Natural killer cell treated with Interleukin-12 subunit alpha and Interleukin-12 subunit beta and Interleukin-15 and Interleukin-18, amount 100 ng/mL, for 72 hours (primary cell): ENCODE measurements at places on chromosomes 11 and 22. TPM values are rescaled to one million over a fixed set of nuclear protein-coding genes. Genes with fewer than 3 reads are reported as not detected.

- DNase-seq: no peak
Observed at GRCh38 chr11:32229576-32230240, 138.8 kb downstream of the RCN1 start.

DNA sequence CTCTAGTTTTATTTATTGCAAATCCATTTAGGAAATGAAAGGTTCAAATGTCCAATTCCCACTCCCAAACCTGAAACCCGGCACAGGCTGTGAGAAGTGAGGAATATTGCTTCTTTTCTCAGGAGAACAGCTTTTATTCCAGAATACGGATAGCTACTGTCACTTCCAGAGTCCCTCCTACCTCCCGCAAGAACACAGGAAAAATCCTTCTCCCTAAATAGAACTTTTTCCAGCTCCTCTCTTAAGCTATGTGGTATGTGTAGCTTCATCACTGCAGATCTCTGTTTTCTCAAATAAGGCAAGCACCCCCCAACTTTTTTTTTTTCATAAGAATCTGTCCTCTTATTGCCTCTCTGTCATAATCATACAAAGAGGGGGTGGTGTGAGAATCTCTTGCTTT is 126.8 kb downstream of the LARGE1 start:
- DNase-seq: no peak

DNA sequence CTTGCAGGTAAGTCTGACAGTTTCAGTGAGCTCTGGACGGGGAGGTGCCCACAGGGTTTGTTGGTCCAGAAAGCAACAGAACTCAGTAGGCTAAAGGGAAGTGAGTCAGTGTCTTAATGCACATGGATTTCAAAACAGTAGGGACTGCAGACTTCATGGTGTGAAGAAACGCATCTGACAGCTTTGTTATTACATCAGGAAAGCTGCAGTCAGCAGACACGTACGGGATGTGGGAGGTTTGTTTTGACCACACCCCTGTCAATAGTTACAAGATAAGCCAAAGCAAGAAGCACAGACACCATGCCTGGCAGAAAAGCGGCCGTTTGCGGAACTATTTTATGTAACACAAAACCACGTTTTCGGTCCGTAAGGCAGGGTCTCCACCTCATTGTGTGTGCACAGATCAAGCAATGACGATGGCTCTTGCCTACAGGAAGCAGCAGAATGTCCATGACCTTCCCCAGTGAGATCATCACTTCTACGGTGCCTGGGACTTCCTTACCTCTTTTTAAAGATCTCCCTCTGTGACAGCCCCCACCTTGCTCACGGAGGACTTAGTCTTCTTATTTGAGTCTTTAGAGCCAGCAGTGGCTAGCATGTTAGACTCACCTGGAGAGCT is 58.2 kb upstream of the FTH1 start:
- DNase-seq: peak; percentile 89

GRCh38 chr22:38191055-38191454 is 9.4 kb upstream of the PLA2G6 start:
- DNase-seq: no peak

DNA sequence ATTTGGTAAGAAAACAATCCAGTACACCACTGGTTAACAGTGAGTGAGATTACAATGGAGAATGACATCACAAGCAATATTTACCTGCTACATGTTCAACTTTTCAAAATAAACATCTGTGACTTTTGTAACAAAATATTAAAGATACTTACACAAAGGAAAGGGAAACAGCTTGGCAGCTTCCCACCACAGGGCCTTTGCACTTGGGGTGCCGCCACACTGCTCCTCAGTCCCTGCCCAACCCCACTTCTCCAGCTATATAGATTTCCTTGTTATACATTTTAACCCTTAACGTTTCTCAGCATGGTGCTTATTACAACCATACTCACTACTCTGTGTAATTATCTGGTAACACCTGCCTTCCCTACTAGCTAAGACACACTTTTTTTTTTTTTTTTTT is 10.9 kb downstream of the KMT5B start:
- DNase-seq: no peak

DNA sequence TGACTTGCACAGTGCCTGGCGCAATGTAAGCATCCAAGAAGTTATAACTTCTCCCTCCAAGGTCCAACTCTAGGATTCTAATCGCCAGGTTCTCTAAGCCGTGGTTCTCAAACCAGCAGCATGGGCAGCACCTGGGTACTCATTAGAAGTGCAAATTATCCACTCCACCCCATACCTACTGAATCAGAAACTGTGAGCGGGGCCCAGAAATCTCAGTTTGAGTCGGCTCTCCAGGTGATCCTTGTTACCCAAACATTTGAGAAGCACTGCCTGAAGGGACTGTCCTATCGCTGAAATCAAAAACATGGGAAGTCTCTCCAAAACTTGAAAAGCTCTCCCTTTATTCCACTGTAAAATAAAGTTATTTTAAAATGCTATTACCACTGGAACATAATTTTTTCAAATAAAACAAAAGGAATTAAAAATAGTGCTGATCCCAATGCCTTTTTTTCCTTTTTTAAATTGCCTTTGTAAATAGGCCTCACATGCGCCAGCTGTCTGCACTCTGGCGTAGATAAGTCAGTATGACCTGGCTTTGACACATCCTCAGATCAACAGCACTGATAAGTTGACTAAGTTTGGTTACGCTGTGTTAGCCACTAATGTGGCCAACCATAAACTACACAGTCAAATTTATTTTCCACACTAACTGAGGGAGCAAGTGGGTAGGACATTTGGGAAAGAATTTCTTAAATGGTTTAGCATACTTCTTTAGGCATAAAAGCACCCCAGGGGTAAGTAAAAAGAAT is 8.4 kb upstream of the CTR9 start:
- peak; percentile 68 for DNase-seq

- no peak for DNase-seq
Observed at GRCh38 chr11:76419896-76420295, 24.9 kb upstream of the EMSY start.

DNA sequence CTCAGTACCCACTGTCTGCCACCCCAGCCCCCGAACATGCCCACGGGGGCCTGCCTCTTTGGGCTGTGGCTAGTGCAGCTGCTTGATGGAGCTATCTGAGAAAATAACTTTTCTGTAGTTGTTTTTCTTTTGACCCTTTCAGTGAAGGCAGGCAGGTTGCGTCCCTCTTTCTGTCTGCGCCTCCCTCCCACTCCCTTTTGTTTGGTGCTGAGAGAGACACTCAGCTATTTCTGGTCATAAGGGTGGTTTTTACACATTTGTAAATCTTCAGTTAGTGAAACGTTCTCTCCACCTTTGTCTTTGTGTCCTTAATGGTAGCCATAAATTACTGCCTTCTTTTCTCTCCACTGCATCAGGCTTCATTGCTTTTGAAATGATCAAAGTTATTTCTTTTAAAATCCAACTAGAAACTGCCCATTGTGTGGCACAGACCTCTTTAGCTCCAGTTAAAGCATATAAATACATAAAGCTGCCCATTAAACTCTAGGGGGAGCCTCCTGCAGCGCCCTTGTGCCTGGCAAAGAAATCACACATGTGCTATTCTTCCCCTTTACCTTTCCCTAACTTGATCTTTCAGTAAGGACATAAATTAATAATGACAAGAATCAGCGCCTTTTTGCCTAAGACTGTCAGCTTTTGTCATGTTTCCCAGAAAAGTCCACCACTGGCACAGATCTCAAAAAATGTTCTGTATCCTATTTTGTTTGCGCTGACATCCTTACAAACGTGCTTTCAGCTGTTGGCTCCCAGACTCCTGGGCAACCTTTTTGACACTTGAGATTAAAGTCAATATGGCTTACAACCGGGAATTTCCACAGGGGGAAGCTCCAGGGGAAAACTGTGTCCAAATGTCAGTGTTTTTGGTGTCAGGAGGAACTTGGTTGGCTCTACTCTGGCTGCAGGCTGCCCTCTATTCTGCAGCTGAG is 1.7 kb upstream of the SCUBE2 start:
- DNase-seq: no peak

DNA sequence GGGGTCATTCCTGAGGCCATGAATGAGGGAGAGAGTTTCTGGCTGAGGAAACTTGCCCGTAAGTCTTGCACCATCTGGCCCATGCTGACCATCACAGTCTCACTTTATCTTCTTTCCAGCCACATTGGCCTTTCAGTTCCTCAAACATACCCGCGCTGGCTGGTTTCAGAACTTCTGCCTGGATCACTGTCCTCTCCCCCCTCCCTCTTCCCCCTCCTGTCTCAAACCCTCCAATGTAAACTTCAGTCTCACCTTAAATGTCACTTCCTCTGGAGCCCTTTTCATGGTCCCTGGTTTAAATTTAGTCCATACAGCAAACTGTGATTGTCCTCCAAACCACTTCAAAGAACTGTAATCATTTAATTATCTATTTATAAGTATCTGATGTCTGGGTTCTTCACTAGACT is 3.7 kb upstream of the TMEM109 start:
- no peak for DNase-seq

GRCh38 chr22:30667494-30668385 is at the start of gene DUSP18:
Gene DUSP18, minus strand, starts transcription at chr22:30667875. Its CDS starts 3,872 bp downstream, at chr22:30664003.
- DNase-seq: peak; percentile 92

DNA sequence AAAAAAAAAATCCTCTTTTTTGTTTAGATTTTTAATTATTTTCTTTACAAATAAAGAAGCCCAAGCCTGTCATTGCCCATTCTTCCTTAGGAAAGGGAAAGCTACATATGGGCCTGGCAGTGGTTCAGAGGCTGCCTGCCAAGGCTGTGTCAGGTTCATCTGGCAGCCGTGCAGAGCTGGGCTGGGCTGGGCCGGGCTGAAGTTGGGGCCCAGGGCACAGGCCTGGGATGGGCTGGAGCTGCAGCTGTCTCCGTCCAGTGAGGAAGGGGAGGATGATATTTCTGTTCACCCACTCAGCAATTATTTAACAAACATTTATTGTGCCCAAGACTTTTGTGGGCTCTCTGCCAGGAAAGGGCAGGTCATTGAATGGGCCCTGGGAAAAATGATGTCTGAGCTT is 4.6 kb downstream of the PRR5L start:
- DNase-seq: no peak

OR52N4 gene
- 0.45 TPM for total RNA-seq

TRIM44 gene
- 38.1 TPM for total RNA-seq
